Activated T-cell treated with anti-CD3 and anti-CD28 coated beads, Interleukin-2, amount 50 U/mL, for 72 hours (primary cell): ENCODE measurements at places on chromosomes 4 and X.

DNA sequence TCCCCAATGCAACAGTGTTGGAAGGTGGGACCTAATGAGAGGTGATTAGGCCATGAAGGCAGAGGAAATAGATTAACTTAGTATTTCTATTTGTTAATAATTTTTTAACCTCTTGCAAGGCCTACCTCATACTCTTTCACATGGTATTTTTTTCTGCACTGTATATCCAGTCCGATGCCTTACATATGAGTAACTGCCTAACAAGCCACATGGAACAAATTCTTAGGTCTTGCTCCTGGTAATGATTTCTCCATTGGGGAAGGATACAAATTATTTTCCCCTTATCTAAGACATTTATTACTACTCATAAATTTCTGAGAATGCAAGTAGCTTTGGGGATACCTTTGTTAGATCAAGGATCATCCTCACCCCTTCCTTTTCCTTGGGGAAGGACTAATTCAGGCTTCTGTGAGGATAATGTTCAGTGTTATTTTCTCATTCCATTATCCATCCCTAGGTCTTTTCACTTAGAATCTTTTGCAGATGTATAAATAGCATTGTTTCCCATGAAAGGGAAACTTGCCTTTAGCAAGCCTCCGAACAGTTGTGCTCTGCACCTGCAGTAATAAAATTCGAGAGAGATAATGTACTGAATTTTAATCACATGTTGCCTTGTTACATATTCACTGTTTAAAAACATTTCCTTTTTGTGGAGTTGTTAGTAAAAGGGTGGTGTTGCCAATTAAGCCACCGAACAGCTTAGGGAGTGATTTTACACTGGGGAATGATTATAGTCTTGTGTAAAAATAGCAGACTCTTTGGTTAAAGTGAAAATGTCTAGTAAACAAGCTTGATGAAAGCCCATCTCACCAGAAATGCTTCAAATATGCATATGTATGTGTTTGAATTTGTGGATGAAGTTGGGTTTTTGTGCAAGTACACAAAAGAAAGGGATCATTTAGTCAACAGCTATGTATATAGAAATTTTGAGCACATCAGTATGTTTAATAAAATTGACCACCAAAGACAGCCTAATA, 89.9 kb downstream of the CFAP299 start:
- H3K27me3 ChIP-seq = no peaks in the 10 kb centered on the region
- peaks cover 21% of the 10 kb centered on the region for H3K4me1 ChIP-seq
- no peak overlapping the region for H3K4me3 ChIP-seq

GRCh38 chrX:153423652-153424051, 12.4 kb downstream of the ZFP92 start:
- no peak for DNase-seq
- no peaks in the 10 kb centered on the region for H3K36me3 ChIP-seq
- H3K4me1 ChIP-seq = no peaks in the 10 kb centered on the region

DNA sequence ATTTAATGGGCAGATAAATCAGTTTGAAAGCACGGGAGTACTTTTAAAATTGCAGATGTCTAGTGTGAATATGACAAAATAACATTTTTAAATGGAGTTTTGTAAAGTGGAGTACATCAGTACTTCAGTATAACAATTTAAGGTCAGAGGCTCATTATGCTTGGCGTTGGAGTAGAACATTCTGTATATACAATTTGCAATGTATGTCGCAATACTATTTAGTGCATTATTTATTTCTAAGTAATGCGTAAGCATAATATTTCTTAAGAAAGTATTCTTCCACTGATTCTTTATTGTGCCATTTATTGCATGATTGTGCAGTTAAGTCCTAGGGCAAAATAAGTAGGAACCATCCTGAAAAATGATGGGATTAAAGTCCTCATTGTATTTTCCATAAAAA, 461.6 kb downstream of the AFF2 start:
- no peaks in the 10 kb centered on the region for H3K36me3 ChIP-seq
- no peak for DNase-seq
- H3K27ac ChIP-seq = no peak overlapping the region

DNA sequence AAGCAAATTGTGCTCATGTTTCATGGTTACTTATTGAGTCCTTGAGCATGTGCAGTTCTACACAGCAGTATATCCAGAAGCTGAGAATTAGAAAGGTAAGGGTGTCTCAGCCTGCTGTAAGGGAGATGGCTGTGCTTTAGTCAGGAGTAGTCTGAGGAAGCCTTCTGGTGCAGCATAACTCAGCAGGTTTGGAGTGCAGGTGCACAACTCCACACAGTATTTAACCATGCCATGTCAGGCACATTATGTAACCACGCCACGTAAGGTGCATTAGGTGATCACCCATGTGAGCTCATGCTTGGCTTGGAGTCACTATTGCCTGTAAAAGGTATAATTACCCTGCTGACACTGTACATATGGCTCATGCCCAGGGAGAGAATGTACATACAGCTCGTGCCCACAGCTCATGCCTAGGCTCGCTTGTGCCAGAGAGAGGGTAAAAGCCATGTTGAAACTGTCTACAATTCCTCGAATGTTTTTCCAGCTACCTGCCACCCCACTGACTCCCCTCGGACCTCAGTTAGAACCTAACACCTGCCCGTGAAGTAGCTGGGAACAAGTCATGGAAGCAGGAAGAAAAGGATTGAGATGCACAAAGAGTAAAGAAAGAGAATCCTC, 37.8 kb downstream of the UCHL1 start:
- no peaks in the 10 kb centered on the region for H3K36me3 ChIP-seq
- H3K27me3 ChIP-seq = no peaks in the 10 kb centered on the region
- no peak overlapping the region for H3K27ac ChIP-seq
- no peaks in the 10 kb centered on the region for H3K4me1 ChIP-seq
- peak; percentile 3 for DNase-seq

- H3K4me1 ChIP-seq = no peaks in the 10 kb centered on the region
- H3K4me3 ChIP-seq = no peak overlapping the region
- no peak overlapping the region for H3K27ac ChIP-seq
Measured at GRCh38 chr4:43837171-43837570, 611.4 kb downstream of the KCTD8 start.
